GOT3 (cell line): ENCODE measurements at places on chromosomes 13 and 19.
A peak's percentile ranks its signal among the peaks of the same experiment; 100 is the strongest.

- no peak for DNase-seq
Measured at GRCh38 chr13:97659602-97660001, 225.6 kb downstream of the RAP2A start.

- no peak for DNase-seq
Measured at GRCh38 chr19:18021121-18021755, 13.3 kb downstream of the ARRDC2 start.

DNA sequence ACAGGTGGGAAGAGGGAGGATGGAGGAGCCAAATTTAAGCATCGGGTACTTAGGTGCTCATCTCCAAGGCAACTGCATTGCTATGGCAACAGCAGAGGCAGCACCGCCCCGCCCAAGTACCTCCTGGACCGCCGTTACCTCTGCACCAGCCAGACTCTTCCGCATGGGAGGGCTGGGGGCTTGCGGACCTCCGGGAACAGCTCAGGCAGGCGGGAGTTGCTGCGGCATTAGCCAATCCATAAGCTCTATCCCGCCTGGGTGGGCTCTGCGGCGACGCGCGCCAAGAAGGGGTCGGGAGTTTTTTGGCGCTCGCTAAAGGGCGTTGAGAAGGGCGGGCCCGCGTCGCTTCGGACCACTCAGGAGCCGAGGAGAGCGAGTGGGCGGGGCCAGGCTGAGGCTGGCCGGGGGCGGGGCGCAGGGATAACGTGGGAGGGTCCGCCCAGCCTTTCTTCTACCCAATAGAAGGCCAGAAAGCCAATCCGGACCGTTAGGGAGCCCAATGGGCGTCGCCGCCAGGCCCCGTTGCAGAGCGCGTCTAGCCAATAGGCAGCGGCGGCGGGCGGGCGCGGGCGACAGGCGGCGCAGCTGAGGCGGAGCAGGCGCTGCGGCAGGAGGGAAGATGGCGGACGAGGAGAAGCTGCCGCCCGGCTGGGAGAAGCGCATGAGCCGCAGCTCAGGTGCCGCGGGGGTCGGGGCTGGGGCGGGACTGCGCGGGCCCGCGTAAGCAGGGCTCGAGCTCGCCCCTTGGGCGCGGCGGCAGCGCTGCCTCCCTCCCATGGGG lies at the start of gene PIN1:
TSS of gene PIN1 (plus strand) at position 593 of the 781 bp plus-strand sequence. CDS start at position 620, 27 bp downstream.
- DNase-seq: peak; percentile 94

DNA sequence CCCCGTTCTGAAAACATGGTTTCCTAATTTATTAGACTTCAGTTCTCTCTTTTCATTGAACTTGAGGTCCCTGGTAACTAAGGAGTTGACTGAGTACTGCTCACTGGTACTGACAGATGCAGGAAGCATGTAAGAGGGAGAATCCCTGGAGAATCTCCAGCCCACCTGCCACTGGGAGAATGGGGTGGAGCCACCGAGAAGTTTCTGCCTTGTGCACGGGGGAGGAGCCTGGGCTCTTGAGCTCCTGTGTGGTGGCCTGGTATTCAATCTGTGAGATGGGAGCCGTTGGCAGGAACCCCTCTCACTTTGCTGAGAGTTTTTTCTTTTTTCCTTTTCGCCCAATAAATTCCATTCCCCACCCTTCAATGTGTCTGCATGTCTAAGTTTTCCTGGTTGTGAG lies 13.2 kb upstream of the AKAP11 start:
- no peak for DNase-seq

DNA sequence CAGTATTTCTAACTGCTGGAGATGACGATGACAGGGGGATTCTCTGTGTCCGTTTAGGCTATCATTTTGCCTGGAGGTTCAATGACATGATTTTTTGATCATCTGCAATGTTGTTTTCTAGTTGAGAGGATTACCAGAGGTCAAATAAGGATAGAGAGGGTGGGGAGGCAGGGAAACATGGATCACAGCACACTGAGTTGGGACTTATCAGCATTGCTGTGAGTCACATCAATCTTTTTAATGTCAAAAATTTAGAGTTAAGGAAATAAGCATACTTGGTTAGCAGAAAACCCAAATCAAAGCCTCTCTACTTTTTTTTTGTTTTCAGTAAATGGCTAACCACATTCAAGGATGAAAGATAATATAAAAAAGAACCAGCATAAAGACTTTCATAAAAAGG lies 43.0 kb upstream of the CSNK1A1L start:
- DNase-seq: no peak

- DNase-seq: no peak
Measured at GRCh38 chr19:35963514-35963913, 27.3 kb downstream of the LRFN3 start.

- DNase-seq: no peak
Measured at GRCh38 chr19:33830264-33830663, 33.6 kb downstream of the KCTD15 start.

DNA sequence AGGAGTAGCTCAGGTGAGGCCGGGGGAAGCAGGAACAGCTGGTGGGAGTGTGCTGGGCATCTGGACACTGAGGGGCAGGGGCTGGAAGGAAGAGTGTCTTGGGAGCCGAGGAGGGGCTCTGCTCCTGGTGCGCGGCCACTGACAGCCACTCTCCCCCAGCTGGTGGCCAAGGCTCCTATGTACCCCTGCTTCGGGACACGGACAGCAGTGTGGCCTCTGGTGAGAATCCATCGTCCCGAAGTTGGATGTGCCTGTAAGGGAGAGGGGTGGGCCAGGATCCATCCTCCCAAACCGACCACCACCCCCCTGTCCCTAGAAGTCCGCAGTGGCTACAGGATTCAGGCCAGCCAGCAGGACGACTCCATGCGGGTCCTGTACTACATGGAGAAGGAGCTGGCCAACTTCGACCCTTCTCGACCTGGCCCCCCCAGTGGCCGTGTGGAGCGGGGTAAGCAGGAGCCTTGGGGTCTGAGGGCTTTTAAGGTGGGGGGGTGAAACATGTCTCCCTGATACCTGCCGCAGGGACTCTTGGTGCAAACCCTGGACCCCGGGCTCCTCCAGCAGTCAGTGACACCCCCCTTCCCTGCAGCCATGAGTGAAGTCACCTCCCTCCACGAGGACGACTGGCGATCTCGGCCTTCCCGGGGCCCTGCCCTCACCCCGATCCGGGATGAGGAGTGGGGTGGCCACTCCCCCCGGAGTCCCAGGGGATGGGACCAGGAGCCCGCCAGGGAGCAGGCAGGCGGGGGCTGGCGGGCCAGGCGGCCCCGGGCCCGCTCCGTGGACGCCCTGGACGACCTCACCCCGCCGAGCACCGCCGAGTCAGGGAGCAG lies 2.0 kb upstream of the USF2 start:
- DNase-seq: no peak
